ENCODE measurements at places on chromosomes 3 and 15. TPM values are rescaled to one million over a fixed set of nuclear protein-coding genes. Genes with fewer than 3 reads are reported as not detected.

DNA sequence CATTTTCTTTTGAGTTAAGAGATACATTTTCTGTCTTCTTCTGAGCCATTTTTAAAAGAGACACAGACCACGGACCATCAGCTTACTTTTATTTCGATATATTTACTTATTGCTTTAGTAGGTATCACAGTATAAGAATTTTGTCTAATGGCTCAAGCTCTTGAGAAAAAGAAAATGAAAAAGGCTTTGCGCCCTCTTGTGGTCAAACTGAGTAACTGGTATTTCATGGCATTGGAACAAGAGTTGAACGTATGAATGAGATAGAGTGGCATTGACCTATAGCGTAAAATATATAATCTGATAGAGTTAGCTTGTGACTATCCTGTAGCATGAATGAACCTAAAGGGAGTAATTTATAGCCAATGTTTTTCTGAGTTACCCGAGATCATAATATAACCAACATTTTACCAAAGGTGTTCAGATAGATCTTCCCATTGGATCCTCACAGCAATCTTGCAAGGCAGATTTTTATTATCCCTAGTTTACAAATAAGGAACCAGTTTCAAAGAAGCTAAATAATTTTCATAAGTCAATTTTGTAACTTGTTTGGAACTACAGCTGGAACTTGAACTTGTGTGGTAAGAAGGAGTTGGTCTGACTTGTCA, 154.6 kb downstream of the POLR2M start:
- DNase-seq: no peak

DNA sequence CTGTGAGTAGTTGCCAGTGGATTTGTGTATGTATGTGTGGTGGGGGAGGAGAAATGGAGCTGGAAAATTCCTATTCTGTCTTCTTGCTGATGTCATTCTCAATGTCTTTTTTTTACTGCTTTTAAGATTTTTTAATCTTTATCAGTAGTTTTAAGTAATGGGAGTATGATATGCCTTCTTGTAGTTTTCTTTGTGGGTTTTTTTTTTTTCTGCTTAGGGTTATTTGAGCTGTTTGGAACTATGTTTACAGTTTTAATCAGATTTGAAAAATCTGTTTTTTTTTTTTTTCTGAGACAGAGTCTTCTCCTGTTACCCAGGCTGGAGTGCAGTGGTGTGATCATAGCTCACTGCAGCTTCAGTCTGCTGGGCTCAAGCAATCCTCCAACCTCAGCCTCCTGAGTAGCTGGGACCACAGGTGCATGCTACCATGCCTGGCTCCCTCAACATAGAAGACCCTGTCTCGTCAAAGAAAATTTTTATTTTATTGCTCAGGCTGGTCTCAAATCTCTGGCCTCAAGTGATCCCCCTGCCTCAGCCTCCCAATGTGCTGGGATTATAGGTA, 37.1 kb downstream of the RPL39L start:
- DNase-seq: no peak

DNA sequence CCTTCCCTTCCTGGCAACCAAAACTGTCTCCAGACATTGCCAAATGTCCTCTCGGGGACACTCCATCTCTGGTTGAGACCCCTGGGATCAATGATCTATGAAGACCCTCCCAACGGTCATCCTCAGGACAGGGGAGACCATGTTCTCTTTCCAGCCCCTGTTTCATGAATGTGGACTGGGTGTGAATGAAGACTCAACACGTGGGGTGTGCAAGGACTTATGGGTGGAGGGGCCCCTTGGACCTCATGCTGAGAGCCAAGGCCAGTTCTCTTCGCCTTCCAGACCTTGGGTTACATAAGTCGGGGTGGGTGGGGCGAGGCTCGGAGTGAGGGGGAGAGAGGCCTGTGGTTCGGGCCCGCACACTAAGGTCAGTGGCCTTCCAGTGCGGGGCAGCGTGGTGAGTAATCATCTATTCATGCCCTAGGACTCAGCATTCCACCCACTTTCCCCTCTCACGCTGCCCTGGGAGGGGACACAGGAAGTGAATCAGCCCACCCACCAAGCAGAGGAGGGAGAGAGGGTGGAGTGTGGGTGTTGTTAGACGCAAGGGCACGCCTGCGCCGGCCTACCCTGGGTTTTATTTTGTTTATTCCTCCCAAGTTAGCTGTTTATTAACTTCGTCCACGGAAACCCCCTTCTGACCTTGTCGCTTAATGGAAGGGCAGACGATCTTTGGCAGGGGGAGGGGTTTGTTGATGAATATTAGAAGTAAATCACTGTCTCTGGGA, 6.7 kb downstream of the PAQR5 start:
- no peak for DNase-seq

GRCh38 chr3:196916221-196916620, 26.1 kb downstream of the NCBP2 start:
- no peak for DNase-seq

GRCh38 chr15:57064033-57064432, 145.6 kb downstream of the TCF12 start:
- no peak for DNase-seq

- DNase-seq: peak; percentile 37
These were observed 86.5 kb upstream of the PRR20G start for GRCh38 chr3:127374086-127375010.

- DNase-seq: peak; percentile 71
These were observed 48.6 kb downstream of the FOXL2 start for GRCh38 chr3:138898301-138898700.

GRCh38 chr3:108461661-108462111, 48.7 kb downstream of the MYH15 start:
- no peak for DNase-seq

DNA sequence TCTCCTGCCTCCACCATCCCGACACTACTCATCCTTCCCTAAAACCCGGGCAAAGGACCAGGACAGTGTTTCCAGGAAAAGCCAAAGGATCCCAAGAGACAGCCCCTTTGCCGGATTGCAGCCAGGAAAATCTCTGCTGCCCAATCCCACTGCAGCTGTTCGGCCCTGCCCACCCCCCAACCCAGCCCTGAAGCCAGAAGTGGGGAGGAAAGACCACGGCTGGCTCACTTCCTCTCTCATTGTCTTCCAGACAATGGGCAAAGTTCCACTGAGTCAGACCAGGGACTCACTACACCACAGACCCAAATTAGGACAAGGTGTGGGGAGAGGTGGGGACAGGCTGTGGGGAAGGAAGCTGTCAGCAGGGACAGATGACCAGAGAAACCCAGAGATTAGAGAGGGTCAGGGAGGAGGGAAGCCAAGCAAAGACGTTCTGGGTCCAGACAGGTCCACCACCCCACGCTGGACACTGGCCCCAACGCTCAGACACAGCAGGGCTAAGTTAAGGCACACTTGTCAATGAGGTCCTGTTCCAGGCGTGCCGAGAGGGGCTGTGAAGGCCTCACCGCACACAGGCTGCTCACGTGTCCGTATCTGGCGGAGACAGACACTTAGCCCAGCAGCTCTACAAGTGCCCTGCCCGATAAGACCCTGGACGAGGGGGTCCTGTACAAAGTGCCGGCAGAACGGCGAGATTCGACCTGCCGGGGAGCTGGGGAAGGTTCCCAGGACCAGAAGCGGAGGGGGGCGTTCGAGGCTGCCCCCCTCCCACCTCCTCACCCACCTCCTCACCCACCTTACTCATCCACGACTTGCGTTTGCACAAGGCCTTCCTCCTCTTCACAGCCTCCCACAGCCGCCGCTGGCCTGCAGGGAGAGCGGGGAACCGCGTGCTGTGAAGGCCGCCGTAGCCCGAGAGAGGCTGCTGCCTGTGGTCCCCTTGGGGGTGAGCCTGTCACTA, 21.9 kb downstream of the TNK2 start:
- no peak for DNase-seq

GRCh38 chr15:74209997-74210671, 7.5 kb upstream of the STRA6 start:
- peak; percentile 90 for DNase-seq

- DNase-seq: no peak
These were observed 20.7 kb upstream of the MYZAP start for GRCh38 chr15:57570994-57571393.

DNA sequence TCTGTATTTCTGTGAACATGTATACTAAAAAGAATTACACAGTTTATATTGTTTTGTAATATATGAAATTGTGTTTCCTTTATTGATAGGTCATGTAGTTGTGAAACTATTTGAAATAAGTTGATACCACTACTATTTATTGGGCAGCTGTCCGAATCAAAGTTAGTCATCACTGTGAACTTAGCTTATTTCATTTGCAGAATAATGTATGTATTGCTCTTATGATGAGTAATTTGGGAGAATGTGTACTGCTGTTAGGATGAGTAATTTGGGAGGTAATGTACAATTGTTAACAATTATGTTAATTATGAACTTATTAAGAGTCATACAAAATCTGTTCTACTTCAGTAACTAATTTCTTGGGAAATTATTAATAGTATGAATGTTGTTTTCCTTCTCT, 22.2 kb downstream of the FXR1 start:
- no peak for DNase-seq

DNA sequence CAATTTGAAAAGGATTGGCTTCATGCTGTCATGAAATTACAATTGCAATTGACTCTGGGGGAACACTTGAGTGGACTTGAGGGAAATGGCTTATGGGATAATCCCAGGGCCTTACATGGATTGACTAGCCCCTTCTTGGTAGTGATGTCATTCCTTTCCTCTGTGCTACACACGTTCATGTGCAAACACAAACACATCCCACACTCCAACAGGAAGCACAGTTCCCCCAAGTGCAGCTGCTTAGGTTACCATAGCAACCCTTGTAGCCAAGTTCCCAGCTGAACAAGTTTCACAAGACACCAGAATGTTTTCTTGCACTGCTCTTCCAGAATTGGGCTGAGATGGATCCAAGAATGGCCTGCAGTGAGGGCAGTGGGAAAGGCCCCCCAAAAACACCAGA, 217.0 kb downstream of the ZNF621 start:
- DNase-seq: peak; percentile 88

Gene SHC4
- 1.8 TPM for total RNA-seq

Gene NDUFB5
- total RNA-seq: 93.9 TPM

Gene CTXND1
- total RNA-seq: 4.3 TPM

Gene CATSPER2
- 6.2 TPM for total RNA-seq

Gene PEX11A
- 11.2 TPM for total RNA-seq

Gene CCR5
- 9.4 TPM for total RNA-seq

Gene PDE12
- 10.3 TPM for total RNA-seq

Gene GOLGA8M
- total RNA-seq: not detected

Gene CCDC54
- not detected for total RNA-seq

All from stomach (tissue), 19 donors.